ENCODE measurements at places on chromosomes 4 and X. TPM values are rescaled to one million over a fixed set of nuclear protein-coding genes. Genes with fewer than 3 reads are reported as not detected.
A peak's percentile ranks its signal among the peaks of the same experiment; 100 is the strongest.

ZIC3 gene
- total RNA-seq, result not detected

CCKAR gene
- not detected for total RNA-seq

TMPRSS11D gene
- not detected for total RNA-seq

TRIM75 gene
- total RNA-seq, result not detected

DNA sequence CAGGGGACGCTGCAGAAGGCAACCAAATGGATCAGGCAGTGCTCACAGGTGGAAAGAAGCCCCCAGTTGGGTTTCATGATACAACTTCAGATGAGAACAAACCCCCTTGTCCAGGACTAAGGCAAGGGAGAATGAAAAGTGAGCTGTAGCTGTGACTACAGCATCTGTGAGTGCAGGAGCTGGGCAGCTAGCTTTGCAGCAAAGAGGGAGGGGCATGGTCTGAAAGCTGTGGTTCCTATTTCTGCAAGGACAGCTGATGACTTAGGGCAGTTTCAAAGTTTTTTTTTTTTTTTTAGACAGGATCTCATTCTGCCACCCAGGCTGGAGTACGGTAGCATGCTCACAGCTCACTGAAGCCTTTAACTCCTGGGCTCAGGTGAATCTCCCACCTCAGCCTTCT is 1317.4 kb upstream of the DIAPH2 start:
- no peaks in the 10 kb centered on the region for H3K36me3 ChIP-seq
- no peak overlapping the region for H3K27ac ChIP-seq
- H3K27me3 ChIP-seq, result no peaks in the 10 kb centered on the region
- H3K4me1 ChIP-seq, result no peaks in the 10 kb centered on the region

DNA sequence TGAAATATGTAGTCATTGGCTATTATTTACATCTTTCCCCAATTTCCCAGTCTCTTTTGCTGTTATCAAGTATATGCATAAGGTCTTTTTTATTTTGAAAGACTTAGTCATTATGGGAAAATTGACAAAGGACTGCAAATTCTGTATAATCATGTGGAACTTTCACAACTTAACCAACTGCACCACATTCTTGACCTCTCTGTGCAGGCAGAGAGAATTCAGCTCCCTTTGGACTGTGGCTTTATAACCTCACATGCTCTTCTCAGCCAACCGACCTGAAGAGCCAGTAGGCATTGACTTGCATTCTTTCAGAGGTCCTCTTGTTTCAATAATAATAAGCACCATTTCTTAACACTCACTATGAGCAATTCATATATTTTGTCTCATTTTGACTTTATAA is 66.9 kb downstream of the ANXA3 start:
- no peak for DNase-seq
- H3K27me3 ChIP-seq, result no peaks in the 10 kb centered on the region
- no peak overlapping the region for H3K27ac ChIP-seq
- no peaks in the 10 kb centered on the region for H3K36me3 ChIP-seq
- peaks cover 7% of the 10 kb centered on the region for H3K4me1 ChIP-seq
- H3K4me3 ChIP-seq, result no peak overlapping the region

DNA sequence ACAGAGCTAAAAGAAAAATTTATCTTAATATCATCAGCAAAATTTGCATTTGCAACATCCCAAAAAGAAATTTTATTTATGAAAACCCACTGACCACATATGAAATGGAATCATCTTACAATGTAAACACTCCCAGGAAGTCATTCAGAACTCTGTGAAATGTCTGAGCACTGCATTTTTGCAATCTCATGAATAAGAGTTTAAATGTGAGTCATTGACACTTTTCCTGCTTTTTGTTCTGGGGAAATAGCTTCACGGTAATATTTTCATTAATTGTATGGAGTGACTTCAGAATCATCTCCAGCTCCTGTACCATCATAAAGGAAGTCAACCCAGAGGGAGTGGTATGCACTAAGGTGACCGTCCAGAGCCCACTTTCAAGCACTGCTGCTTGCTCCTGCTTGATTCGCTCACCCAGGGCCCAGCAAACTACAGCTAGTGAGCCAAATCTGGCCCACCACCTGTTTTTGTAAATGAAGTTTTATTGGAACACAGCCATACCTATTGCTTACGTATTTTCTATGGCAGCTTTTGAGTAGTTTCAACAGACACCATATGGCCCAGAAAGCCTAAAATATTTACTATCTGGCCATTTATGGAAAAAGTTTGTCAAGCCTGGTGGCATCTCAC is 17.2 kb downstream of the EDNRA start:
- H3K27ac ChIP-seq, result peak overlapping the region; percentile 84
- DNase-seq, result no peak
- H3K4me1 ChIP-seq, result peaks cover 65% of the 10 kb centered on the region
- no peaks in the 10 kb centered on the region for H3K27me3 ChIP-seq
- H3K4me3 ChIP-seq, result peak overlapping the region; percentile 12

GRCh38 chr4:183229397-183229796 is 90.7 kb downstream of the CLDN22 start:
- peaks cover 10% of the 10 kb centered on the region for H3K36me3 ChIP-seq
- no peaks in the 10 kb centered on the region for H3K4me1 ChIP-seq
- no peak overlapping the region for H3K27ac ChIP-seq
- no peaks in the 10 kb centered on the region for H3K27me3 ChIP-seq
- no peak for DNase-seq
